MG63 (cell line): ENCODE measurements at places on chromosomes 3 and 15.

- no peak for DNase-seq
Observed at GRCh38 chr3:153901991-153902390, 219.2 kb upstream of the ARHGEF26 start.

GRCh38 chr3:18575573-18575972, 150.4 kb upstream of the SATB1 start:
- no peak for DNase-seq

- DNase-seq = no peak
Observed at GRCh38 chr3:62318365-62318751, 55.0 kb downstream of the FEZF2 start.

DNA sequence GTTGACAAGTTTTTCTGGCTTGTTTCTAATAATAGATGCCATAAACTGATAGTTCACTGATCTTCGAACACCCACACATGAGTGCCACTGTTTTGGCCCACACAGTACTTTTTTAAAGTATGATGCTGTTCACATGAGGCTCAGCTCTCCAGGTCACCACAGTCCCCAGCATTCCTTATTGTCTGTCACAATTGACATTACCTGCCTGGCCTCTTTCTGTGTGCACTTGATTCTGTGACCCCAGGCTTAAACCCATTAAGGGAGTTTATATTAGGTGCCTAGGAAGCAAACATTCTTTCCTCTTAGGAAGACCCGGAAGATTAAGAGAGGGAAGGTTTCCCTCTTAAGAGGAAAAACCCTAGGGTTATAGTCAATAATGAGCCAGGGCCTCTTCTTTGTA, 24.2 kb upstream of the LRRFIP2 start:
- DNase-seq = peak; percentile 3

- DNase-seq = peak; percentile 48
Observed at GRCh38 chr15:45442507-45443135, 64.3 kb upstream of the GATM start.

DNA sequence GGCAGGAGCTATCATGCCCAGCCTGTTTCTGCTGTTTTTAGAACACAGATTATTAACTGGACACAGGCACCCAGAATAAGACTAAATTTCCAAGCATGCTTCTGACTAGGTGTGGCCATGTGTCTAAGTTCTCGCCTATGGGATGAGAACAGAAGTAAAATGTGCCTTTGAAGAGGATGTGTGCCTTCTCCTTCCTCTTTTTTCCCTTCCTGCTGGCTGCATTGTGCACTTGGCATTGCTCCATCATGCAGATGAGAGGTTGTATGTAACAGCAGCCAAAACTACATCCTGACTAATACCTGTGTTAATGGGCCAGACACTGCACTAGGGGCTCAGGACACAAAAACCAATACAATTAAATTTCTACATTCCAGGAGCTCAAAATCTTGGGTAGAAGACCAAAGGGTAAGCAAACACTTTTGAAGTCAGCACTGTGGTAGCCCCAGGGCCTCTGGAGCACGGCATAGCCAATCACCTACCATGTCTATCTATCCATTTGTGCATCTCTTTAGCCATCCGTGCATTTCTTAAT, 40.9 kb upstream of the RNU6-1 start:
- peak; percentile 26 for DNase-seq

- peak; percentile 74 for DNase-seq
Observed at GRCh38 chr15:60074181-60074885, 70.2 kb downstream of the FOXB1 start.

- no peak for DNase-seq
Observed at GRCh38 chr3:174547801-174548435, 311.2 kb upstream of the NAALADL2 start.

- no peak for DNase-seq
Observed at GRCh38 chr3:120708408-120708807, 26.4 kb upstream of the HGD start.

- peak; percentile 65 for DNase-seq
Observed at GRCh38 chr3:123076496-123077418, 9.9 kb downstream of the PDIA5 start.

- peak; percentile 75 for DNase-seq
Observed at GRCh38 chr3:169668957-169669741, 5.6 kb upstream of the MECOM start.

GRCh38 chr3:14680716-14681115, 5.8 kb downstream of the C3orf20 start:
- peak; percentile 14 for DNase-seq

- DNase-seq = no peak
Observed at GRCh38 chr3:2869905-2870304, 240.3 kb downstream of the IL5RA start.

DNA sequence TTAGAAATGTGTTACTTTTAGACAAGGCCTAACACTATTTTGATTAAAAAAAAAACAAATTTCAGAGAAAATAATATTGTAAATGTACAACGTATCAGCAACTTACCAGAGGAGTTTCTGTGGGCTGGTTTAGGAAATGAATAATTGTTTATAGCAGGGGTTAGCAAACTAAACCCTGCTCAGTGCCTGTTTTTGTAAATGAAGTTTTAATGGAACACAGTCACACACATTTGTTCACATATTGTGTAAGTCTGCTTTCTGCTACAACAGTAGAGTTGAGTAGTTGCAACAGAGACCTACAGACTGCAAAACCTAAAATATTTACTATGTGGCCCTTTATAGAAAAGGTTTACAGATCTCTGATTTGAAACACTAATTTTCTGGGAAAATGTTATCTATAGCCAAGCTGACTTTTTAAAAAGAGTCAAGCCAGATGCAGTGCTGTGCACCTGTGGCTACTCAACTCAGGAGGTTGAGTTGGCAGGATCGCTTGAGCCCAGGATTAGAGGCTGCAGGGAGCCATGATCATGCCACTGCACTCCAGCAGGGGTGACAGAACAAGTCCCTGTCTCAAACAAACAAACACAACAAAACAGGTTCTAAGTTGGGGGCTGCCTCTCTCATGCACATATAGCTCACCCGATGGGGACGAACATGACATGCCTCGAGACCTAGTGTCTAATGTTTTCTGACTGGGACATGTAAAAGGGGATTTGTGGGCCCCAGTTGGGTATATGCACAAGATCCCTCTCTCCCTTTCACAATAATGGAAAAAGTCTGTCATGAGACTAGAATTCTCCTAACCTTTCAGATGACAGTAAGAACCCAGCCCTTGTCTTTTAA, 182.5 kb downstream of the TNIK start:
- no peak for DNase-seq

DNA sequence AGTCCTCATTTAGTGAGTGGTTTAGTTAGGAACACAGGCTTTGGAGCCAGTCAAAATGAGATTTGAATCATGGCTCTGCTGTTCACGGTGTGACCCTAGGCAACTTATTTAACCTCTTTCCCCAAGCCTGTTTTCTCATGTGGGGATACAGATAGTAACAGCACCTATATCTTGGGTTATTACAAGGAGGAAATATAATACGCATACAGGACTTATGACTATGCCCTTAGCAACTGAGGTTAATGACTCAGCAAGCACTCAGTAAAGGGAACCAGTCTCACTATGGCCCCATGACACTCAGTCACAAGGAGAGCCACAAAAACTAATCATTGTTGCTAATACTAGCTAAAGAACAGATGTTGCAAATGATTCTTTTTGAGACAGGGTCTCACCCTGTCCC, 45.9 kb downstream of the SUMF1 start:
- DNase-seq = peak; percentile 16

DNA sequence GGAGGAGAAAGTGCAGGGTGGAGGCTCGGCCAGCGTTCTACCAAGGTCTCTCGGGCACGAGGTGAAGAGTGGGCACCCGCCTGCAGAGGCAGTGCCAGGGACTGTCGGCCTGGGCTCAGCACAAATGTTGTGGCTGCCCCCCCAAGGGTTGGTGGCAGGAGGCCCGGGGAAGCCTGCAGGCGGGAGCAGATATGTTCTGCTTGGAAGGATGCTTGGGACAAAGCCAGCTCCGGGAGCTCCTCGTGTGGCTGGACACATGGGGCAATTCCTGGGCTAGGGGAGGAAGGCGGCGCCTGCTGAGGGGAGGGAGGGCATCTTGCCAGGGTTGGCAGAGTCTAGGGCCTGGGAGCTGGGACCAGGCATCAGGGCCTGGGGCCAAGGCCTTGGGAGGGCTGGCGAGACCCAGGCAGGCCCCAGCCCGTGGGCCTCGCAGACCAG, 30.4 kb upstream of the FBLN2 start:
- DNase-seq = no peak

GRCh38 chr3:58897646-58898045, 152.2 kb downstream of the CFAP20DC start:
- DNase-seq = no peak

DNA sequence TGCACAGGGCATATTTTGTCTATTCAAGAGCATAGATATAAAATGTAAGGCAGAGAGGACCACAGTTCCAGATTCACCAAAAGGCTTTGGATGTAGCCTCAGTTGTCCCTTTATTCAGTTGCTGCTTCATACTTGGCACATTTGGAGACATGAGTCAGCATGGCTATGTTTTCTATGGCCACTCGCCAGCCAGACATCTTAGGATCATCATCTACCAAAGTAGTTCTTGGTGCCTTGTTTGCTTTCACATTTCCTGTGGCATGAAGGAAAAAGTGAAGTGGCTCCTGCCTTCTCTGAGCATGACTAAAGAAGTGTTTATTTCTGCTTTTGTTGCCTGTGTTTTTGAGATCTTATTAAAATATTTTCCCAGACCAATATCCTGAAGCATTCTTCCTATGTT, 7.2 kb downstream of the SUSD5 start:
- DNase-seq = peak; percentile 66

DNA sequence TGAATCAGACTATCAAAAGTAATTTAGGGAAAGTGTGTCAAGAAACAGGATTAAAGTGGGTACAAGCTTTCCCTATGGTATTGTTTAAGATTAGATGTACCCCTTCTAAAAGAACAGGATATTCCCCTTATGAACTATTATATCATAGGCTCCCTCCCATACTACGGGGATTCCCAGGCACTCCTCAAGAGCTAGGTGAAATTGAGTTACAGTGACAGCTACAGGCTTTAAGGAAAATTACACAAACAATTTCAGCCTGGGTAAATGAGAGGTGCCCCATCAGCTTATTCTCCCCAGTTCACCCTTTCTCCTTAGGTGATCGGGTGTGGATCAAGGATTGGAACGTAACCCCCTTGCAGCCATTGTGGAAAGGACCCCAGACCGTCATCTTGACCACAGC, 240.8 kb upstream of the CNTN6 start:
- DNase-seq = no peak

DNA sequence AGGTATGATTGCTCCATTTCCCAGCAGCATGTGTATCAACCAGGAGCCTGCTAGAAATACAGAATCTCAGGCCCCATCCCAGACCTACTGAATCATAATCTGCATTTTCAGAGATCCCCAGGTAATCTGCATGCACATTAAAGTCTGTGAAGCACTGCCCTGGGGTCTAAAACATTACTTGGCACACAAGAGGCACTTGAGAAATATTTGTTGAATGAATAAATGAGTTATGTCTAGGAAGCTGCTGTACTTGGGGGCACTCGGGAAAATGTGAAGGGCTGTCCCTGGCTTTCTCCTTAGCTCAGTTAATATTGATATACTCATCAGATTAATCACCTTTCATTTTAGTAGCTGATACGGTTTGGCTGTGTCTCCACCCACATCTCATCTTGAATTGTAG, 184.4 kb downstream of the RORA start:
- no peak for DNase-seq

- no peak for DNase-seq
Observed at GRCh38 chr15:29789871-29790270, 32.4 kb downstream of the TJP1 start.

- DNase-seq = no peak
Observed at GRCh38 chr3:16309558-16309957, 44.5 kb downstream of the OXNAD1 start.

- DNase-seq = no peak
Observed at GRCh38 chr15:100765467-100766241, 114.0 kb upstream of the ALDH1A3 start.

GRCh38 chr3:72960812-72961518, 35.6 kb upstream of the PPP4R2 start:
- no peak for DNase-seq

GRCh38 chr3:166390303-166390702, 553.1 kb upstream of the BCHE start:
- DNase-seq = no peak

GRCh38 chr3:109356442-109357155, 19.3 kb upstream of the DPPA4 start:
- DNase-seq = no peak

- no peak for DNase-seq
Observed at GRCh38 chr3:54964081-54964480, 36.2 kb upstream of the LRTM1 start.

- no peak for DNase-seq
Observed at GRCh38 chr15:86756688-86757087, 677.0 kb downstream of the AGBL1 start.

DNA sequence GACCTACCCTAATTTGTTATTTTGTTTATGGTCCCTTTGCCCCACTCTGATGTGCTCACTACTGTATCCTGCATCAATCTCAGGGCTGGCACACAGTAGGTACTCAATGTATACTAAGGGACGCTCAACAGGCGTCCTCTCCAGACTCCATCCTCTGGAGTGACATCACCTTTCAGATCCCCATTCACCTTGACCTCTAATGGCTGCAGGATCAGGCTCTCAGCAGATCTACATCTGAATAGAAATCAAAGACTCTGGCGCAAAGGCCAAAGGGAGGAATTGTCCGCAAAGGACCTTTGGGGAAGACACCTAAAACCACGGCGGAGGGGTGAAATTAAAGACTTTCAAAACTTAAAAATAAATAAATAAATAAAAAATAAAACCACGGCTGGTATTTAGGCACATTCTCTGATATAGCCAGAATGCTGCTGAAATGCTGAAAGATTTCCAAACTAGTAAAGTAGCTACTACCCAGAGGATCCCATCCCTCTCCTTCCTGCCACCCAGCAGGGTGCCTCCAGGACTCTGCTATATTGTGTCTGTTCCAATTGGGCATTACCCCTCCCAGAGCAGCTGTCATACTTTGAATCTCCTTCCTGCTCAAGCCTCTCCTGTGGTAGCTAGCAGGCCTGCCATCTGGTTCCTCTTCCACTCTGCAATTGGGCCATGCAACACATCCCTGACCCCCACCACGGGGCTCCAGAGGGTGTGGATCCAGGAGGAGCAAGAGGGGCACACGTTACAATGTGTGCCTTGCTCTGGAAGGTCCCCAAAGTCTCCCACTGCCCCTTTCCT, 6.1 kb downstream of the SHF start:
- DNase-seq = peak; percentile 58

DNA sequence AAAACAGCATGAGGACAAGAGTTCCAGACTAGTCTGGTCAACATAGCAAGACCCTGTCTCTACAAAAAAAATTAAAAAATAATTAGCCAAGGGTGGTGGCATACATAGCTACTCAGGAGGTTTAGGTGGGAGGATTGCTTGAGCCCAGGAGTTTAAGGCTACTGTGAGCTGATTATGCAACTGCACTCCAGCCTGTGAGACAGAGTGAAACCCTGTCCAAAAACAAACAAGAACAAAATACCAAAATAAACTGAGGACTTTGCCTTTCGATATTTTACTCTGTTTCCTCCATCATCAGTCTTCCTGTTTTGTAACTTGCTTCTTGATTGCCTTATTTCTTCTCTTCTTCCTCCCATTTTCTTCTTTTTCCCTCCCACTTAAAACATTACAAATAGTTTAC, 504.4 kb downstream of the ROBO1 start:
- no peak for DNase-seq

GRCh38 chr15:25224396-25224795, 214.4 kb downstream of the UBE3A start:
- no peak for DNase-seq
